Effector memory CD8-positive, alpha-beta T cell (primary cell): ENCODE measurements at places on chromosomes 16 and 17.

DNA sequence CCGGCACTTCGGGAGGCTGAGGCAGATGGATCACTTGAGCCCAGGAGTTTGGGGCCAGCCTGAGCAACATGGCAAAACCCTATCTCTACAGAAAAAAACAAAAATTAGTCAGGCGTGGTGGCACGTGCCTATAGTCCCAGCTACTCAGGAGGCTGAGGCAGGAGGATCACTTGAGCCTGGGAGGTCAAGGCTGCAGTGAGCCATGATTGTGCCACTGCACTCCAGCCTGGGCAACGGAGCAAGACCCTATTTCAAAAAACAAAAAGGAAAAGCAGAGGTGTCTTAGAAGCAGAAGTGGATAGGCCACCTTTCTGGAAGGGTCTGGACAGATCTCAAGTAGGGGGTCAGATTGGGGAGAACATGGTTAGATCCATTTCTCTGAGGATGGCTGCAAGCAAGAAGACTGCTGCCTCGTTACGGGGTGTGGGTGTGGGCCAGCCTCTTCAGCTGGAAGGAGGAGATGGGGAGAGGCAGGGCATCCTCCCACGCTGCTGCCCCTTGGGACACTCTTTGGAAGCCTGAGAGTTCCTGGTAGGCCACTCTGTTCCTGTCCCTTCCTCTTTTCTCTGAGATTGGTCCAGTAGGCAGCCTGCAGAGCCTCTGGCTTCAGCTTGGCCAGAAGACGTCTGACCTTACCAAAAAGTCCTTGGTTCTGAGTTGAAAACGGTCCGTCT lies 208.0 kb downstream of the MSI2 start:
- DNase-seq, result no peak

- DNase-seq, result no peak
Measured at GRCh38 chr16:7209598-7209997, 123.0 kb upstream of the RBFOX1 start.

DNA sequence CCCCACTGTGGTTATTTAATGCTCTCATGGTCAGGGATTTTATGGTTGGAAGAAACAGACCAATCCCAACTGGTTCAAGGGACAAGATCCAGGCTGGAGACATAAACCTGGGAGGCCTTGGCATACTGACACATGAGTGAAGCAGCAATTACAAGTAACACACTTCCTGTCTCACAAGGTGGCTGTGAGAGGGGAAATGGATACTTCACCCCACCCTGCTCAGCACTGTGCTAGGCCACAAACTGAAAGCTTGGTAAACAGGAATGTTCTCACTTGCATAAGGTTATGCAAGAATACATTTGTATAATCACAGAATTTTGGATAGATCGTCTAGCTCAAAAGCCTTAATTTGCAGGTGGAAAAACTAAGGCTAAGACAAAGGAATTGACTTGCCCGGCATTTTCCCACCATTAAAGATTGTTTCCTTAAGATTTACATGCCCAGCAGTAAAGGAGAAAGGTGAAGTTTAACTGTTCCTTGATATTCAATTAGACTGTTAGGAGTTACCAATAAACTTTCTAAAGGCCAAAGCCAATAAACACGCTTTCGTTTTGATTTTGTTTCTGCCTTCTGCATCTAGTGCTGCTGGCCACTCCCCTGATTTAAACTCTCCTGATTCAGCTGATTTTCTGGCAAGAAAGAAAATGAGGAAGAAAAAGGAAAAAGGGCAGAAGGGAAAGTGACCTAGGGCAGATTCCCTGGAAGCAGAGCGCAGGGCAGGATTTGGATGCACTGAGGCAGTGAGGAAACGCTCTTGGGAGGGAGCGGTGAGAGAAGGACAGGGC lies 215.6 kb upstream of the CDH5 start:
- no peak for DNase-seq

GRCh38 chr17:45236282-45236606 lies 14.6 kb downstream of the FMNL1 start:
- DNase-seq, result no peak

GRCh38 chr16:28603381-28604185 lies 6.3 kb downstream of the SULT1A1 start:
- no peak for DNase-seq

DNA sequence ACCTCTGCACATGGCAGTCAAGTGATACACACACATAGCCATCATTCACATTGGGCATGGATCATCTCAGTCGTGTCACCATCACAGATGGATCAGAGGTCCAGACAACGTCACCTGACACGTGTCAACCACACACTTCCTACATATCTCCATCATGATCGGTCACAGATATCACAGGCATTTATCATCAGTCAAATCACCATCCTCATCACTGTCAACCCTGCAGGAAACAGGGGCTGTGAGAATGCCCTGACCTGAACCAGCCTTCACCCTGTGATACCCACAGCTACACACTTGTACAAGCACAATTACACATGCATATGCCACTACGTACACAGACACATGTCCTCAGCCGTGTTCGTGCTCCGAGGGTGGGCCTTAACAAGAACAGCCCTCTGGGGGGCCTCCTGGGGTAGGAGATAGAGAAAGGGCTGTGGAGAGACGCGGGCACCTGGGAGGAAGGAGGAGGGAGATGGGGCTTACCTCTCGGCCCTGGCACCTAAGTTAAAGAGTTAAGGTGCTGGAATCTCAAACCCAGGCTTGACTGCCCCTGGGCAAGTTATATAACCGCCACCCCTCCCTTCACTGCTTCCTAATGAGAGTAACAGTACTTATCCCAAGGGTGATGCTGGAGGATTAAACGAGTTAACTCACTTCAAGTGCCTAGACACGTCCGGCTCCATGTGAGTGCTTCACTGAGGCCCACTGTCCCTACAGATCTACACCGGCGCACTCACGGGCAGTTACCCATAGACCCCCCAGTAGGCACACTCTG lies 1.1 kb downstream of the SLC12A4 start:
- no peak for DNase-seq

- no peak for DNase-seq
Measured at GRCh38 chr17:77476006-77476405, 335.2 kb downstream of the SEC14L1 start.

DNA sequence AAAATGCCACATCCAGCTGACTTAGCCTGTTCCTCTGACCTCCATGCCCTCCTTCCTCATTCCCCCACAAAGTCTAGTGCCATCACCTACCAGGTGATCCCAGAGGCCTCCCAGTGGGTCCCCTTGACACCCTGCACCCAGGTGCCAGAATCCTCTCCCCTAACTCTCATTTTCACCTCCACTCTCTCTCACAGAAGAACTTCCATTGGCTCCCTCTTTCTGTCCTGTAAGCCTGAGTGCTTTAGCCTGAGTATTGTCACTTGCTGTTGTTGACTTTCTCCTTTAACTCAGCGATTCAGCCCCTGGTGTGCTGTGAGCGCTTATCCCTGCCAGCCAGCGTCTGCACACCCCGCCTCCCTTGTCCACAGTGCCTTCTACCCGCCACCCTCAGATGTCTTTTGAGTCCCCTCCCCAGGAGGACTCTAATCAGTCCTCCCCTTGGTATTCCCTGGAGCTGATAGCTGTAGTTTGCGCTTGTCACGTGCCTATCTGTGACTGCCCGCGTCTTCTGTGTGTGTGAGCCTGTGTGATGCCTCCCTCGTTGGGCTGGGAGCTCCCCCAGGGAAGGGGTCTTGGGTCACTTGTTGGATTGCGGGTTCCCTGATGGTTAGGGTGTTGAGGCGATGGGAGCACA lies 31.9 kb downstream of the ARHGAP23 start:
- no peak for DNase-seq

- DNase-seq, result no peak
Measured at GRCh38 chr17:41894791-41895331, 23.9 kb downstream of the ACLY start.

DNA sequence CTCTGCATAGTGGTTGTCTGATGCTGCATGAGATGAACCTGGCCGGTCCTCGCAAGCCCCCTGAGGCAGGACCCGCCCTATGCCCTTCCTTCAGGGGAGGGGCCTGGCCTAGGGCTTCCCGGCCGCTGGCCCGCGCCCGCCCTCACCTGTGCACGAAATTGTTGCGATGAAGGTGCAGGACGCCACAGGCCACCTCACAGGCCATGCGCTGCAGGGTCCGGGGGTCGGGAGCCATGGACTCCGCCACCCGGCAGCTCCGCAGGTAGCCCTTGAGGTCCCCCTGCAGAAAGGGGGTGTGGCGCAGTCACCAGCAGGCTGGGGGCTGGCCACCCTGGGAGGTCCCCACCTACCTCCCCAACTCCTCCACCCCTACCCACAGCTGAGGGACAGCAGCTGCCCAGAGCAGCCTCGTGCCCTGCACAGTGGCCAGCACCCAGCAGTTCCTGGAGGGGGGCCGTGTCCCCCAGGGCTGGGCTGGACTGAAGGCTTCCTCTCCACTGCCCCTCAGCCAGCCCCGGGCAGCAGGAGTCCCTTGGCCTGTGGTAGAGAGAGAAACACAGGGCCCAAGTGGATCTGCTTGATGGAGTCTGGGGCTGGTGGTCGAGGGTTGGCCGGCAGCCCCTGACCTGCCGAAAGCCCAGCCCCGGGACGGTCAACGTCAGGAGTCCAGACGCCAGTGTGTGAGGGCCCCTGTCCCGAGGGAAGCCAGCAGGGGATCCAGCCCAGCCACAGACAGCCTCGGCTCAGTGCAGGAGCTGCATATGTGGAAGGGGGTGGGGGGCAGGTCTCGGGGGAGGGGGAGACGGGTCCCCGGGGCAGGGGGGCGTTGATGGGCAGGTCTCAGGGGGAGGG lies 38.8 kb upstream of the PVALEF start:
- no peak for DNase-seq

DNA sequence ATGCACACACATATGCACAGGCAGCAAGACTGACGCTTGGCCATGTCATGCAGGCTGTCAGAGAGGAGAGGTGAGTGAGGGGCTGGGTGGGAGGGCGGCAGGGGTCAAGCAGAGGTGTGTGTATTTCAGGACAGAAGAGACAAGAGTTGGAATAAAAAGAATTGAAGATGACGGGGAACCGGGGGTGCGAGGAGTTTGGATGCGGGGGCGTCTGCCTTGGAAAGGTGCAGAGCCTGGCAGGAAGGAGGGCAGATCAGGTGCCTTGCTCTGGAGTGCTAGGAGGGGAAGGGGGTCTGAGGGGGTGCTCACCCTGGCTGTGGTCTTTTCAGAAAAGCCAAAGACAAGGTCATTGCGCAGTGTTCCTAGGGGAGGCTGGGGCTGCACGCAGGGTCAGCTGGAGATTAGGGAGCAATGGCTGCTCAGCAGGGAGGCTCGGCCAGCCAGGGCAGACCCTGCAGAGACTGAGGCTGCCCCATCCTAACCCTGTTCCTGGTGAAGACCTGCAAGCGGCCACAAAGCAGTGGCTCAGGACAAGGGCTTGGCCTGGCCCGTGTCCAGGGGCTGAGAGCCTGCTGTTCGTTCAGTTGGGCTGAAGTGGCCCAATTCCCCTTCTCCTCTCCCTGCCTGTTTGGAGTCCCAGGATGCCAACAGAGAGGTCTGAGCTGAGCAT lies 23.7 kb upstream of the CBX4 start:
- DNase-seq, result no peak

GRCh38 chr17:4944163-4944553 lies 4.1 kb downstream of the RNF167 start:
- peak; percentile 39 for DNase-seq

DNA sequence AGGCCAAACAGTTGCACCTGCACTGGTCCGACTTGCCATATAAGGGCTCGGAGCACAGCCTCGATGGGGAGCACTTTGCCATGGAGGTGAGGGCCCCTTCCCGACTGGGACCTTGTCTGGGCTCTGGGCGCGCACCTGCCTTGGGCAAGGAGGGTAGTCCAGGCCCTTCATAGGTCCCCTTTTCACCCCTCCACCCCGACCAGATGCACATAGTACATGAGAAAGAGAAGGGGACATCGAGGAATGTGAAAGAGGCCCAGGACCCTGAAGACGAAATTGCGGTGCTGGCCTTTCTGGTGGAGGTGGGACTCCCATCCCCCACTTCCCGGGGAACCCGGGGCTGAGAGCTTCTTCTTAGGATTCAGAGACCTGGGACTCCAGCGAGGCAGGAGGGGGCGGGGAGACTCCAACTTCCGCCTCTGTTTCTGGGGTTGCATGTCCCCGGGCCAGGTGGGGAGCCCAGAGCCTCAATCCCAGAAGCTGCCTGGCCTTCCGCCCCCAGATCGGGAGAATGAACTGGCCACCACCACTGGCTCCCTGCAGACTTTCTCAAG lies 7.8 kb downstream of the CA4 start:
- DNase-seq, result no peak

GRCh38 chr16:56675685-56676210 lies 6.1 kb downstream of the MT1H start:
- DNase-seq, result peak; percentile 46

DNA sequence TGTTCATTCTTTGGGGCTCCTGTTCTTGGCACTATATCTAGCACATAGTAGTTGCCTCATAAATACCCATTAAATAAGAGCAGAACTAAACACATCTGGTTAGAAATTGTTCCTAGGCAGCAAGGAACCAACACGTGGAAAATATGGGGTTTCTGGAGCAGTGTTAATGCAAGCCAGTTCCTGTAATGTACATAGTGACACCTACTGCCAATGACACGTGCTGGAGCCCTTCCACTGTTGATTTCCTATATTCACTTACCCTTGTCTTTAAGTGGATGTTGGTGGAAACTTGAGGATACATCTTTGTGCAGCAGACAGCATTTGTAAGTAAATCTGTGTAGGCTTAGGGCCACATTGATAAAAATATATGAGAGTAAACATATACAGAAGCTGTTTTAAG lies 1.6 kb upstream of the IRF8 start:
- DNase-seq, result no peak

- no peak for DNase-seq
Measured at GRCh38 chr17:55284944-55285339, 20.2 kb downstream of the HLF start.

GRCh38 chr17:31549121-31549524 lies 157.6 kb downstream of the RAB11FIP4 start:
- DNase-seq, result no peak

- DNase-seq, result no peak
Measured at GRCh38 chr17:80656590-80656989, 112.0 kb downstream of the RPTOR start.

GRCh38 chr16:48636521-48636920 lies 26.5 kb upstream of the N4BP1 start:
- DNase-seq, result no peak

DNA sequence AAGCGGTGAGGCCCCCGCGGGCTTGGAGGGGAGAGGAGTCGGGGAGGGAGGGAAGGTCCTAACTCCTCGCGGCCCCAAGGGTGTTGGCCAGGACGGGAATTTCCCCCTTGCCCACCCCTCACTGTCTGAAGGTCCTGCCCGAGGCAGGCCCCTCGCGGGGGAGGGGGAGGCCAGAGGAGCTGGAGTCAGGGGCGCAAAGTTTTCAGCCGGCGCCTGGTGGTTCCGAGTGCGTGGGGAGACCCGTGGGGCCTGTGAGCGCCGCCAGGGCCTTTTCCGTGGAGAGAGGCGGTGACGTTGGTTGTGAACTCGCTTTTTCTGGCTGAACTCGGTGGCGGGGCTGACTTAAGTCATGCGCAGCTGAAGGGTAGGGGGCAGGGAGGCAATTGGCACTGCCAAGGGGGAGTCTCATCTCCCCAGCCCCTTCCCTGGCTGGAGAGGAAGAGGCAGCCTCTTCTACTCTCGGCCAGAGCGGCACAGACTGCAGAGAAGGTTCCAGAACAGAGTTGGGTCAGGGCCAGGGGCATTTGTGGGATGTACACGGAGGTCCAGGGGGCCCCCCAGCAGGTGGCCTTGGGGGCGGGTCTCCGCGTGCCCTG lies 1.5 kb downstream of the CACNA1H start:
- DNase-seq, result no peak

- DNase-seq, result no peak
Measured at GRCh38 chr17:29663155-29663554, 40.4 kb upstream of the CORO6 start.

- no peak for DNase-seq
Measured at GRCh38 chr16:30901201-30902028, 5.0 kb downstream of the CTF1 start.

- no peak for DNase-seq
Measured at GRCh38 chr17:78211032-78211431, 3.0 kb upstream of the BIRC5 start.

GRCh38 chr16:57946181-57946801 lies 24.6 kb downstream of the CNGB1 start:
- DNase-seq, result no peak
